NCI-H1417 treated with DMSO at 0.1 percent for 48 hours (cell line): ENCODE measurements at places on chromosomes 2 and 18.

- no peak for DNase-seq
These were observed 695 bp downstream of the RBFA start for GRCh38 chr18:80034852-80035406.

- no peak for DNase-seq
These were observed 26.6 kb upstream of the NOTO start for GRCh38 chr2:73175663-73176204.

- no peak for DNase-seq
These were observed 15.7 kb downstream of the CCBE1 start for GRCh38 chr18:59681521-59682004.

- DNase-seq = no peak
These were observed 15.8 kb downstream of the ATF2 start for GRCh38 chr2:175152242-175152641.
